ENCODE measurements at places on chromosomes 2 and 18.

DNA sequence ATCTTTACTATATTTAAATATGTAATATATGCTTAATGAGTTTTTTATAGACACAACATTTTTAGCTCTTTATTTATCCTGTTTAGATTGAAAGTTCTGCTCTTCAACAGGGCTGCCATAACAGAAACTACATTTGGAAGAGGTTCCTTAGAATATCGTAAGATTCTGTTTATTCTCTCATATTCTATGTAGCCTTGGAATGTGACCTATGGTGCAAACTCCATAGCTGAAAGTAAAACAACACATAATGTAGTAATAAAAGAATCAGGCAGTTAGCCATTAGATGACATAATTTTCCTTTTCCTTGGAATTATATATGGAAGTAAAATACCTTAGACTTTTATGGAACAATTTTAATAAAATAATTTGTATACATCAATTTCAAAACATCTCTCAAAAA lies 91.3 kb downstream of the ZNF804A start:
- no peak for DNase-seq

DNA sequence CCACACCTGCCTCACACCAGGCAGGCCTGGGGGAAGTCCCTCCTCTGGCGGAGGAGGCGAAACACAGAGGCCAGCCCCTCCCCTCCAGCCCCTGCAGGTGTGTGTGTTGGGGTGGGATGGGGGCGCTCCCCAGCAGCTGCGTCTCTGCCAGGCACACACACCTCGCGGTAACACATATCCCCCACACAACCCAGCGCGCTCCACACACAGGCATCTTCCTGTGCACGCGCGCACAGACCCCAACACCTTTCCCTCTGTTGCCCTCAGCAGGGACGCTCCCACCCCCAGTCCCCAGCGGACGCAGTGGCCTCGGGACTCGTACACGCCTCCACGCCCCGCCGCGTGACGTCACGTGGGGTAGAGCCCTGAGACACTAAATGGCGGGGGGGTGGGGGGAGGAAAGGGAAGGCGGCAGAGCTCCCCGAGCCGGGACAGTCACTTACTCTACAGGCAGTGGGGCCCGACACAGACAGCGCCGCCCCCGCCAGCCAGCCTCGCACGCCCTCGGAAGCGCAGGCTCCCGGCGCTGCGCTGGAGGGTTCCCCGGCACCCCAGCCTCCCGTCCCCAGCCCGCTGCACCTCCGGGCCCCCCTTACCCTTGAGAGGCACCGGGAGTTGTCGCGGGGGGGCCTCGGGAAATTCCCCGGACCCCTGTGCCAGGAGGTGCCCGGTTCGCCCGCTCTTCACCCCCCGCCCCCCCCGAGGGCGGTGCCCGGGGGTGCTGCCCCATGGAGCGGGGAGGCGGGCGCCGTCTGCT lies at the start of gene WNT10A:
Gene WNT10A (plus strand): TSS at position 751 of the 757 bp plus-strand sequence. CDS start 144 bp downstream, outside the sequence.
- no peak for DNase-seq

- no peak for DNase-seq
Measured at GRCh38 chr2:176166272-176166671, 9.2 kb downstream of the HOXD3 start.

DNA sequence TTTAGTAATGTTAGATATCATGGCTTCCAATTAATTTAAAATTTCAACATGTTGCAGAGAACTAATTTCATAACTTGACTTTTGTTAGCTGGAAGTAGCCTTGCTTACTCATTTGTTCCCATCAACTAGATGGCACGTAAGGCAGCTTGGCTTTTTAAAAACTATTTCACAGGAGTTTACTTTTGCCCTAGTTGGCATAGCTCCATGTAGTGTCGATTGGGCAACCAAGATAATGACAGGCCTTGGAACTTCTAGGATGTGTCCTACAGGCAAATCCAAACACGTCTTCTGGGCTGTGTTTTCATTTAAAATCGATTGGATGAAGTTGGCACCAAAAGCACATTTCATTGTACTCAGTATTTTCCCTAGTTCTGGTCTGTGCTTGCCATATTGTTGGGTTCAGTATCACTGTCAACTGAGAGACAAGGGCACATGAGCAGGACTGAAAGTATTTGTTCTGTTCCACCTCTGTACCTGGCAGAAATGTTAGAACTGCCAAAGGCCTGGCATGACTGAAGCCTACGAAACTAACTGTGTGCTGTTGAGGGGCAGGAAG lies 29.4 kb downstream of the HADHB start:
- DNase-seq = peak; percentile 85

- no peak for DNase-seq
Measured at GRCh38 chr2:192228685-192229084, 34.0 kb upstream of the TMEFF2 start.

DNA sequence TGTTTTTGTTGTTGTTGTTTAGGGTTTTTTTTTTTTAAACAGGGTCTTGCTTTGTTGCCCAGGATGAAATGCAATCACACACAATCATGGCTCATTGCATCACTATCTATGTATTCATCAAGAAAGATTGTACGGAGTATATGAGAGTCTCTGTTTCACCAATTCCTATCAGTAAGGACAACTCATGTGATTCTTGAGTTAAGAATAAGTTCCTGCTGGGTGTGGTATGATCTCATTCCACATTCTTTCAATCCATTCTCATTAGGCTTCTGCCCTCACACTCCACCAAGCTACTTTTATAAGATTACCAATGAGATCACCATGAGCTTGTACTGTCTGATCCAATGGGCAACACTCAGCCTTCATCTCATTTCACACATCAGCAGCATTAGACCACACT lies 9.1 kb upstream of the AP1S3 start:
- DNase-seq = no peak

DNA sequence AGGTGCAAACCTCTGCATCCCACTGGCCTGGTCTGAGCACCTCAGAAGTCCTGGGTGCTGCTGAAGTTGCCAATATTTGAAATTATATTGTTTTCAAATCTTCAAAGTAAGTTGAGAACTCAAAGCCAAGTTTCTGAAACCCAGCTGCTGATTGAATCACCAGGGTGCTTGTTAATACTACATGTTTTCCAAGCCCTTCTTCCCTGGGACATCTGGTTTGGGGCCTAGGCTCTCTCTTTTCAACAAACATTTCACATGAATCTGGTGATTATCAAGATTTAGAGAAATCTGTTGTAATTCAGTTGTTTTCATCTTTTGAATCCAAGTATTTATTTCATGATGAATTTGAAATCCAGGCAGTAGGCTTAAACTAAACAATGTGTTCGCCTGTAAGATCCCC lies 24.4 kb downstream of the MLPH start:
- no peak for DNase-seq

- peak; percentile 45 for DNase-seq
Measured at GRCh38 chr2:10550206-10551001, 102.3 kb upstream of the ODC1 start.

GRCh38 chr2:218230882-218231281 lies 13.9 kb downstream of the ARPC2 start:
- no peak for DNase-seq

DNA sequence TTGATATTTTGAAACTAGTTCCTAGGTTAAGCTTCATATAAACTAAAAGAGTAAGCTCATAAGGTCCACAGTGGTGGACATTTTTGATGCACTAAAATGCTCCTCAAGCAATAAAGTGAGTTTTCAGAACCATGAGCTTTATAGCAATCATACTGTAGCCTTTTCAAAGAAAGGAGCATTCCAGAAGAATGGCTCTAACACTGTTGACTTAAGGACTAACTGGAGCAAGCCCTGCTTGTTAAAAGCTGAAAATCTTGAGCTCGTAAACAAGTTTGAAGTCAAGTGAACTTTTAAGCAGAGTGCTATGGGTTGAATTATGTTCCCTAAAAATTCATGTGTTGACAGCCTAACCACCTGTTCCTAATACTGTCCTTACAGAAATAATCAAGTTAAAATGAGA lies 38.0 kb downstream of the KYNU start:
- DNase-seq = no peak

DNA sequence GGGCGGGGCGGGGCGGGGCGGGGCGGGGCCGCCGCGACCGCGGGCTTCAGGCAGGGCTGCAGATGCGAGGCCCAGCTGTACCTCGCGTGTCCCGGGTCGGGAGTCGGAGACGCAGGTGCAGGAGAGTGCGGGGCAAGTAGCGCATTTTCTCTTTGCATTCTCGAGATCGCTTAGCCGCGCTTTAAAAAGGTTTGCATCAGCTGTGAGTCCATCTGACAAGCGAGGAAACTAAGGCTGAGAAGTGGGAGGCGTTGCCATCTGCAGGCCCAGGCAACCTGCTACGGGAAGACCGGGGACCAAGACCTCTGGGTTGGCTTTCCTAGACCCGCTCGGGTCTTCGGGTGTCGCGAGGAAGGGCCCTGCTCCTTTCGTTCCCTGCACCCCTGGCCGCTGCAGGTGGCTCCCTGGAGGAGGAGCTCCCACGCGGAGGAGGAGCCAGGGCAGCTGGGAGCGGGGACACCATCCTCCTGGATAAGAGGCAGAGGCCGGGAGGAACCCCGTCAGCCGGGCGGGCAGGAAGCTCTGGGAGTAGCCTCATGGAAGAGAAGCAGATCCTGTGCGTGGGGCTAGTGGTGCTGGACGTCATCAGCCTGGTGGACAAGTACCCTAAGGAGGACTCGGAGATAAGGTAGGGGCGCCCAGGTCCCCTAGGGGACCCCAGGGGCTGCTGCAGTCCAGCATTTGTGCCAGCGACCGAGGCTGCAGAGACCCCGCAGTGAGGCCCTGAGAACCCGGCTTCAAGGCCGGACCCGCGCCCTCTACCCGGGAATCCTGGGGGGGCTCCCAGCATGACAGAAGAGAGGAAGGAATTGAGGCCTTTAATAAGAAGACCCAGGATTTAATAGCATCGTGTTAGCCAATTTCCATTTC lies at the start of gene KHK:
Gene KHK (plus strand): TSS at position 49 of the 870 bp plus-strand sequence. CDS start 488 bp downstream, at position 537.
- DNase-seq = peak; percentile 90

- DNase-seq = no peak
Measured at GRCh38 chr2:69375494-69376353, 11.3 kb downstream of the GFPT1 start.

DNA sequence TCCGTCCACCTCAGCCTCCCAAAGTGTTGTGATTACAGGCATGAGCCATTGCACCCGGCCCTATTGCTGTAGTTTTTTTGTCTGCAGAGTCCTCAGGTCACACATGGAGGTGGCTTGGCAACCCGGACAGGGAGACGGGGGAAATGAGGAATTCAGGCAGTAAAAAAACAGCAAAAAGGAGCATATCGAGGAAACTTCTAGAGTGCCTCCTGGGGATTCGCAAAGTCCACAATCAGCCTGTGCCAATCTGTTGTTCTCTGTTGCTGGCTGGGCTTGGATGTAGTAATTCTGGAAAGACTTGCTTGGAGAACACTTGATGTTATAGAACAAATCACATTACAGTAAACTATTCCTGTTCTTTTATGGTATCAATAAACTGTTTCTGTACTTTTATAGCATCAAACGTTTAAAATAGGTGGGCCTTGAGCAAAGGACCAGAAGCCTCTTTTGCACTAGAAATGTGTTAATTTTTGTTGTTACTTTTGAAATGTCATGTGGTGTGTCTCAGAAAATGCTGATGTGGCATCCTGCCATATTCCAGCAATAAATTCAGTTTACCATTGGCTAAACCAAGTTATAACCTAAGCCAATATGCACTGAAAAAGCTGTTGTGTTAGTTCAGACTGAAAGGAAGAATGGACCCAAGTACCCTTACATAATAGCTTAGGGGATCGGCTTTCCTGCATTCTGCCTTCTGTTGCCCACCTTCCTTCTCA lies 14.4 kb downstream of the ELAC1 start:
- DNase-seq = no peak

- DNase-seq = no peak
Measured at GRCh38 chr2:174383796-174384195, 11.7 kb upstream of the SCRN3 start.

DNA sequence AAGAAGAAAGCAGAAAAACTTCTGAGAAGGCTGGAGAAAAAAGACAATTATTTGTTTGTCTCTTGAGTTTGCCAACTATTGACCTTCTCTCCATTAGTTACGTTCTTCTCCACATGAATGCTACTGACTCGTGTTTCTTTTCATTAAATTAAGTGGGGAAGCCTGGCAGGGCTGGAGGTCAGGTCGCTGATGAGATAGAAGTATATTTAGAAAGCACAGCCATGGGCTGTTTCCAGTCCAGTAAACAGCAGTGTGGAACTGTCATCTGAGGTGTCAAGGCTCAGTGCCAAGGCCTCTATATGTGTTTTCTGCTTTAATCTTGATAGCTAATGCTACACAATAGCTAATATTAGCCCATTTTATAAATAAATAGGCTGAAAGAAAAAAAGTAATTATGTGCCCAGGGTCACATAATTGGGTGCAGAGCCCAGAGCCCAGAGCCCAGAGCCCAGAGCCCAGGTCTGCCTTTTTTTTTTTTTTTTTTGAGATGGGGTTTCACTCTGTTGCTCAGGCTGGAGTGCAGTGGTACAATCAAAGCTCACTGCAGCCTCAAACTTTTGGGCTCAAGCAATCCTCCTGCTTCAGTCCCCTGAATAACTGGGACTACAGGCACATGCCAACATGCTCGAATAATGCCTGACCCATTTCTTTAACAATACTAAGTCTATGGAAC lies 6.3 kb downstream of the MSGN1 start:
- no peak for DNase-seq

DNA sequence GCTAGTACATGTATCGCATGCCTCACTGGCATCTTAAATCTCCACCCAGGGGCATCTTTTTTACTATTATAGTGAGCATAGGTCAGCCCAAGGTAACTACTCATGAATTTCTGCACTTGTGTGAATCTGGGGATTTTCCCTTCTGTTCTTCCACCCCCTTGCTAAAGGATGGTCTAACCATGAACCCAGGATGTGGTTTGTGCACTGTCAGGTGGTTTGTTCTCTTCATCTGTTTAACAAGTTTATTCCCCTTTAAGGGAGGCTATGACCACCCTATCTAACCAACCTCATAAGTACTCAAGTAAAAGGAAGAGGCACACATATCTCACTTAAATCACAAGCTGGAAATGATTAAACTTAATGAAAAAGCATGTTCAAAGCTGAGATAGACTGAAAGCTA lies 243.0 kb downstream of the RPRM start:
- DNase-seq = no peak

GRCh38 chr18:45169610-45170009 lies 445.7 kb upstream of the SLC14A2 start:
- no peak for DNase-seq

DNA sequence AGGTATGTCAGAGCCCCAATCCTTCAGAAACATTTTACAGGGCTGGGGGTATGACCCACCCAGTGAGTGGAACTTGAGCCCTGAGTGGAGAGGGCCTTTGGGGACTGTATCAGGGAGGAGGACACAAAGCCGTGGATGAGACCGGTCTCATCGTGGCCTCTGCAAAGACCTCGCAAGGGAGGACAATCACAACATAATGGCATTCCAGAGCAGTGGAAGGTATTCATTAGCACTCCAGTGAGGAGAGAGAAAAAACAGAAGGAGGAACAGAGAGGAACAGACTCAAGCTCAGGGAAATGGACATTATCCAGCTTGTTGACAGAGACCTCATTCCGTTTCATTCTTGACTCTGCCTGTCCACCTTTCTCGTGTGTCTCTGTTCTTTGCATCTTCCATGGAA lies 38.8 kb upstream of the CTAGE1 start:
- no peak for DNase-seq

DNA sequence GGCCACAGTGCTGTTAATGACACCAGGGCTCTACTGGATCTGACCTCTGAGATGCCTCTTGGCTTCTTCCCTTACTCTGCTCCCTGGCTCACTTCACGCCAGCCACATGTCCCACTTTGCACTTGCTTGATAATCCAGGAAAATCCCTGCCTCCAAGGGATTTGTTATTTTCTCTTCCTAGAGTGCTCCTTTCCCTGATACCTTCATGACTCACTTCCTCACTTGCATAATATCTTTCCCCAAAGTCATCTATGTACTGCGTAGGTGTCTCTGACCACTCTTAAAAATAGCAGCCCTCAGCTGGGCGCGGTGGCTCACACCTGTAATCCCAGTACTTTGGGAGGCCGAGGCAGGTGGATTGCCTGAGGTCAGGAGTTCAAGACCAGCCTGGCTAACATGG lies 572.3 kb downstream of the PLCL1 start:
- DNase-seq = no peak

GRCh38 chr2:159381574-159381973 lies 95.1 kb upstream of the WDSUB1 start:
- DNase-seq = no peak
